Motor neuron (in vitro differentiated cells): ENCODE measurements at places on chromosomes 1 and 21. TPM values are rescaled to one million over a fixed set of nuclear protein-coding genes. Genes with fewer than 3 reads are reported as not detected.

C1orf116 gene
- 0.17 and 0.34 TPM in 2 replicates for total RNA-seq

GRCh38 chr1:229254910-229255541, 15.9 kb upstream of the RAB4A start:
- no peak for ATAC-seq

DNA sequence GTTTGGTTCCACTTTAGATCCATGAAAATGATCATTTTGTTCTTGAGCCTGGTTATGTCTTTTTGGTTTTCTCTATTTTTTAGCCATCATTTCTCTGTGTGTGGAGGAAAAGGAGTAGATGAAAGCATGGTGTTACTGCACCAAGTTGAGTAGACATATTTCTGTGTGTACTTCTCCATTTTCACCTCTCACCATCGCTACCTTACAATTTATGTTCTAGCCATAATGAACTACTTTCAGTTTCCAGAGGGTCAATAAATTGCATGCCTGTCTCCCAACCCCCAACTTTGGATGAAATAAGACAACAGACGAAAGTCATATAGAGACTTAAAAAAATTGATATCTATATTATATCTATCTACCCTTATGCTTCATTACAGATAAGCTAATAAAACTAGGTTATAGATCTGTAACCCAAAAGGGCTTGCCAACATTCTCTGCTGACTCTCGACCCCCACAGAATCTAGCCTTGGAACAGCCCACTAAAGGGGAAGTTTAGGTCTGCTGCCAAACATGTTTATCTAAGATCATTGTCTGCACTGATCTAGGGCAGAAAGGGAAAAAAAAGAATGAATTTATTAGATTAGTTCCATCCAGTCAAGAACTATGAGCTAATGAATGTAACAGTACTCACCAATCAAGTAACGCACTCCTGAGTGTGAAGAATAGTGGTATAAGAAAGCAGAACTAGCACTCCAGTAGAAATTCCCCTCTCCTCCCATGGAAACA, 7.5 kb upstream of the MAN1A2 start:
- no peak for ATAC-seq

SLC44A3 gene
- 1.5 and 1.7 TPM in 2 replicates for total RNA-seq

DNA sequence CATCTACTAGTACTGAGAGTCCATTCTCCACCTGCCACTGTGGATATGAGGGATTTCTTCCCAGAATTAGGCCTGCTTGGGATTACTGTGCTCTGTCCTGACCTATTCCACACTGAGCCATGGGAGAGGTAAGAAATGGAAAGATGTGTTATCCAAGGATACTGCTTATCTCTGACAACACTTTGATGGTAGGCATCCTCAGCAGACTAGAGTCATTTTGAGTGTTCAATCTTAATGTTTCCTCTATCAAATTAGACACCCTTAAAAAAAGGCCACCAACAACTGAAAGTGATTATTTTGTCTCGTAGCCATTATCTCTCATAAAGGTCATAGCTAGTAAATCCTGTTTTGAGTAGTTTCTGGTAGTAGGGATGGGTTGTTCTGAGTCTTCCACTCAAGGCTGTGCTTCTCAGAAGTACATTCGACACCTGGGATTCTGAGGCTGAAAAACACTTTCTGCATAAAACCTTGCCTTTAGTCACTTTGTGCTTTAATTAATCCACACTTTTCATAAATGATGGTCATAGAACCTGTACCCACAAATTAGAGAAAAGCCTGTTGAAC, 8.8 kb downstream of the ATPAF1 start:
- no peak for ATAC-seq

DNA sequence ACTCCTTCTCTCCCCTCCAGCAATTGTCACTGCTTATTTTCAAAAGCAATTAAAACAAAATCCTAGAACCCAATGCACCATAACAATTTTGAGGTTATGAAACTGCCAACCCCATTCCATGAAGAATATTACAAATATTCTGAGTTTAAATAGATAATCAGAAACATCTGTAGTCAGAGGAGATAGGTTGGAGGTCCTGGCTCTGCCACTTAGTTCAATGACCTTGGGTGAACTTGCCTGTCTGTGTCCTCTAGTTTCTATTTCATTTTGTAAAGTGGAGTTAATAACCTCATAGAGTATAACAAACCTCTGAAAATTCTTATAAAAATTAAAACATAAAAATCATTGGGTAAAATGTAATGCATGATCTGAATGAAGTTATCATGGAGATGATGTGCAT, 164.6 kb downstream of the KCTD3 start:
- no peak for ATAC-seq

PTPRC gene
- 1.3 and 4.5 TPM in 2 replicates for total RNA-seq

- peak; percentile 19 for ATAC-seq
Measured at GRCh38 chr21:31580866-31581276, 78.6 kb upstream of the SOD1 start.

DNA sequence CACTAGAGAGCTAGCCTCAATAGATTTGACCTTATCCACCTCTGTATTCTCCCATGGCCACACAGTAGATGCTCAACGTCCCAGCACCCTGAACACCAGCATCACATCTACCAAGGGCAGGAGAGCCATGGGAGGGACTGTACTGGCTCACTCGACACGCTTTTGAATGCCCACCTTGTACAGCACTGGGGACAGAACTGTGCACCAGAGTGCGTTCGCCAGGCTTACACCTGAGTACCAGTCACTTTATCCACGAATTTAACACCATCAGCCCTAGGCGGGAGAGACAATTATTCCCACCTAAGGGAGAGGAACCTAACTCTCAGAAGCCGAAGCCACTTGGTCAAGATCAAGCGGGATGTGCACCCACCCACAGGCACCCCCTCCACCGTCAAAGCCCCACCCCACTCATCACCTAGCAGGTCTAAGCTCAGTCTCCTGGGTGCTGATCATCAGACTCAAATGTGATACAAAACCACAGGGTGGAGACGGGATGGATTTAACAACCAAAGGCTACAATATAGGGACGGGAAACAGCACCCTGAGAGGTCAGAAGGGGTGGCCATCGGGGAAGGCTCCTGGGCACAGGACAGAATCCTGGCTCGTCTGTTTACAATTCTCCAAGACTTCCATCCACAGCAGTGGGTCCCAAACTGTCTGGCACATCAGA, 110.5 kb downstream of the GLIS1 start:
- no peak for ATAC-seq

LGR6 gene
- 0.21 and 0.27 TPM in 2 replicates for total RNA-seq

RASSF5 gene
- total RNA-seq: 6.4 and 7.6 TPM in 2 replicates

LYPD8 gene
- total RNA-seq: not detected in 2 replicates

- no peak for ATAC-seq
Measured at GRCh38 chr1:41621791-41622190, 137.3 kb upstream of the EDN2 start.

ROR1 gene
- total RNA-seq: 15.7 and 19.1 TPM in 2 replicates

DNA sequence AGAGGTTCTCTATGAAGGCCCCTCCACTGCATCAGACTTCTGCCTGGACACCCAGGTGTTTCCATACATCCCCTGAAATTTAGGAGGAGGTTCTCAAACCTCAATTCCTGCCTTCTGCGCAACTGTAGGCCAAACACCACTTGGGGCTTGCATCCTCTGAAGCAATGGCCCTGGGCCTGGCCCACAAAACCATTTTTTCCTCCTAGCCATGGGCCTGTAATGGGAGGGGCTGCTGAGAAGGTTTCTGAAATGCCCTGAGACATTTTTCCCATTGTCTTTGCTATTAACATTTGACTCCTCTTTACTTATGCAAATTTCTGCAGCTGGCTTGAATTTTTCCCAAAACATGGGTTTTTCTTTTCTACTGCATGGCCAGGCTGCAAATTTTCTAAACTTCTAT, 37.9 kb upstream of the PTPRC start:
- ATAC-seq: no peak

FCGR1A gene
- total RNA-seq: 0.63 and 1.6 TPM in 2 replicates

HES4 gene
- total RNA-seq: 6.2 and 7.7 TPM in 2 replicates

GRCh38 chr1:219664310-219665029, 51.6 kb upstream of the ZC3H11B start:
- ATAC-seq: no peak

GRCh38 chr1:182841368-182841988, 2.3 kb downstream of the DHX9 start:
- ATAC-seq: no peak

DNA sequence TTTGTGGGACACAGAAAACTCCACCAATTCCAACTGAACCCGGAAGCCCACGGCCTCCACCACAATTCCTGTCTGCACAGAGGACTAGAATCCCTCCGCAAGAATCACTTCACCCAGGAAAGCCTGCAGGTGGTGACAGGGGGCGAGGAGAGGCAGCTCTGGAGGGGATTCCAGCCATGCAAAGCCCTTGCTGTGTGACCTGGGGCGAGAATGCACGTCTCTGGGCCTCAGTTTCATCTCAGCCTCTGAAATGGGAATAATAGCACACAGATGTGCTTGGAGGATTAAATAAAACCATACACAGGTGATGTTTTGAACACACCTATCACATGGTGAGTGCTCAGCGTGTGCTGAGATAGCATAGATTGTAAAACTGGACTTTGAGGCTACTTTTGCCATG, 14.1 kb downstream of the FBXO2 start:
- no peak for ATAC-seq

GRCh38 chr1:184556665-184557064, 169.8 kb downstream of the C1orf21 start:
- no peak for ATAC-seq

KCNJ6 gene
- 0.52 and 0.73 TPM in 2 replicates for total RNA-seq

S100A2 gene
- 1.9 TPM in 2 replicates for total RNA-seq

GRCh38 chr1:34164771-34165391, at the start of gene CSMD2:
Gene CSMD2, minus strand, starts transcription at chr1:34165230. Its CDS starts 133 bp downstream, at chr1:34165097.
- ATAC-seq: peak; percentile 51

- peak; percentile 64 for ATAC-seq
Measured at GRCh38 chr1:1441002-1441888, 5.8 kb downstream of the VWA1 start.

DNA sequence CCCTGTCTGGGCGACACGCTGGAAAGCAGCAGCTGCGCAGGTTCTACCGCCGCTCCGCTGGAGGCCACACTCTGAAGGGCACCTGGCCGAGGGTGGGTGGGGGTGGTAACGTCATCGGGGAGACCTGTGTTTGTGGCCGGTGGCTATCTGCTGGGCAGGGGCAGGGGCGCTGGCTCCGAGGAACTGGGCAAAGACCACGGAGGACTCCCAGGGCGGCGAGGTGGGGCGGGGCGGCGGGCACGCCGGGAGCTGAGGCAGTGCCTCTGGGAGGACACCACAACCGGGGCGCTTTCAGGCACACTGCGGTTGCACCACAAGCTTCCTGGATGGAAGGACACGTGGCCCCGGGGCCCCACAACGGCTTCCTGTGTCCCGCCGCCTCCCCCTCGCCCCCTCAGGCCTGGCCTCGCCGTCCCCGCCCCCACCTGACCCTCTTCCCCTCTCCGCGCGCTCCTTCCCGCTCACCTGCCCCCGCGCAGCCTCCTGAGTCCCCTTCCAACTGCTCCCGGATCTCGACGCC, 3.3 kb upstream of the DENND2D start:
- ATAC-seq: peak; percentile 71

DNA sequence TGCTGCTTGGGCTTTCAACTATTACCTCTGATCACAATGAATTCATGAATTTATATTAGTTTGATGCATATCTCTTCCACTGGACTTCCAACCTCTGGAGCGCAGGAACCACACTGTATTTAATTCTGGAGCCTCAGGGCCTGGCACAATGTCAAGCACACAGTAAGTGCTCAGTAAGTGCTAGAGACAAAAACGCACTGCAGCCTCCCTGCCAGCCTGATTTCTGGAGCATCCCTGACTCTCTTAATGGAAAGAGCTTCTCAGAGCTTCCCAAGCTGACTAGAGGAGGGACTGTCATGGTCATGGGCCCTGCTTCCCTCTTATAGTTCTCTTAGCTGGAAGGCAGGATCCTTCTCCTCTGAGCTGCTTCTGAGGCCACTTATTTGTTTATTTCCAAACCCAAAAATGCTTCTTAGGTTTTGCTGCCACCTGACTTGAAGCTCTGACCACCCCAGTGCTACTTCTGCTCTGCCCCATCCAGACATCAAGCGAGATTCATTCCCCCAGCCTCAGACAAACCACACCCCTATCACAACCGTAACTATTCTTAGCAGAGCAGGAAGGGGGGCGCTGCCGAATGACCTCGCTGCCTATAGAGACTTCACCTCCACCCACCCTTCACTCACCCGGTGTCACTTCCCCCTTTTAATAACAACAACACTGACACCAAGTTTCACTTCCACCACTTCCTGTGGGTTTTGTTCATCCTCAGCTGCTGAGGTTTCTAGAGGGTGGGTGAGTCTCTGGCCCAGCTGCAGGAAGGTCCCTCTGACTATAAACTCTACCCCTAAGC, 33.6 kb downstream of the NUAK2 start:
- ATAC-seq: no peak
